Activated CD4-positive, alpha-beta T cell treated with anti-CD3 and anti-CD28 coated beads for 24 hours (primary cell): ENCODE measurements at places on chromosomes 7 and 10.

GRCh38 chr10:98384531-98385133, 30.4 kb downstream of the PYROXD2 start:
- no peak for DNase-seq

GRCh38 chr7:89813081-89813480, 341.2 kb upstream of the STEAP1 start:
- DNase-seq: no peak

DNA sequence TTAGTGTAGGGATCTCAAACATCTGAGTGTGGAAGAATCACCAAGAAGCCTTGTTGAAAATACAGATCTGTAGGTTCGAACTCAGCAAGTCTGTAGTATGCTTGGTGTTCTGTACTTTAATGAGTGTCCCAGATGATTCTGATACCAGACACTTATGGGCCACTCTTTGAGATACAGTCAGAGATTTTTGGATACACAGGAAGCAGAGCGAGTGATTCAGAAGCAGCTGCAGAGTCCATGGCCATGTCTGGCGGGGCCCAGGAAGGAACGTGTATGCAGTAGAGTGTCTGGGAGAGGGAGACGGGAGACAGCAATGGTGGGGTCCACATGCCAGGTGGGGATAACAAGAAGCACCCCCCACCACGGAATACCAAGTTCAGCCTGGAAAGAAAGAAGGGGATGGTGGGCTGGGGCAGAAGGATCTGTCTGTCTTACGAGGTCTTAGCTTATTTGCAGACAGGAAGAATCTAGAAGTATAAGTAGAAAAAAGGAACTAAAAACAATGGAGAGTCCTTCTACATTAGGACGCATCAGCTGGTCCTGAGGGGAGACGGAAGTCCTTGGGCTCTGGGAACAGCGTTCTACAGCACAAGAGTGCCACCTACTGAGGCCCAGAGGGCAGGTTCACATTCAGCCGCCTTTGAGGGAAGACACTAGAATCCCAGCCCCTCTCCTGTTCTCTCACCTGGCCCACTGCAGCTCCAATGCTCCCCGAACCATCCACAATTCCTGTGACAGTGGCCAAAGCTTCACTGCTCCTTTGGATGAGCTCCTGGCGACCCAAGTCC, 55.4 kb downstream of the SLC37A3 start:
- DNase-seq: no peak

DNA sequence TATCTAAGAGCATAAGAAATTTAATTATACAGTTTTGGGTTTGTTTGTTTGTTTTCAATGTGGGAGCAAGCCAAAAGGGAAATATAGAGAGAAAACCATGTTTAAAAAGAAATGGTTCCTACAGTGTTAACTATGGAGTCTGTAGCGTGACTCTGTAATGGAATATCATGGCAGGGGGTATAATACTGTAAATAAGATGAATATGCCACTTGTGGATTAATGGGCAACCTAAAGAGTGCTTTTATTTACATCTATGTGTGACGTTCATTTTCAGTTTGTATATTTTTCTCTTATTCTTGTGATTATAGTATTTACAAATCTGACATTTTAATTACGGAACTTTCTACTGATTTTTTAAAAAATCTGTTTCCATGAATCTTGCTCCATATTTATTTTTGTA, 95.9 kb downstream of the POLL start:
- DNase-seq: no peak

- no peak for DNase-seq
Measured at GRCh38 chr7:141891336-141891735, 24.9 kb upstream of the OR9A4 start.

DNA sequence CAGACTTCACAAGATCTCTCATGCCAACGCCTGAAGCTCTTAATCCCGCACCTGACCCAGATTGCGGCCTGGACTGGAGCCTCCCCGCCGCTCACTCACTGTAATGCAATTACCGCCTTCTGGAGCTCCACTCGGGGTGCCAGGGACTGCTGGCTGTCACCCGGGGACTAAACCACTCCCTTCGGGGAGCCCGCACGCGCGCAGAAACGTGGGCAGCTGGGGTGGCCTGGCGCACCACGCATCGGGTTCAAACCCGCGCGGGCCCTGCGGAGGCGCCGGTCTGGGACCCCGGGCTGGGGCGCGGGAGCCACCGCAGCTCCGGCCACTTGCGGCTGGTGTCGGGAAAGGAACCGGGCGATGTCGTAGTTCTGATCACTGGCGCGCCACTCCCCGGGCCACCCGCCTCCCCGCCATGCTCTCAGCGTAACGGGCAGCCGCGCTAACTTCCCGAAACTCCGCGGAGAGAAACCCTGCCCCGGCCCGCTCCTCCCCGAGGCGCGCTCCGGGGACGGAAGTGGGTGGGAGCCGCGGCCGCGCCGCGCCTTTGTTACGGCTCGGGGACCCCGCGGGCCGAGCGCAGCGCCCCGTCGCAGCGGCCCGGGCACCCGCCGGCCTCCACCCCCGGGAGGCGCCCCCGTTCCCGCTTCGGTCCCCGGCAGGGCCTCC, 100.3 kb upstream of the SVIL start:
- DNase-seq: peak; percentile 35

DNA sequence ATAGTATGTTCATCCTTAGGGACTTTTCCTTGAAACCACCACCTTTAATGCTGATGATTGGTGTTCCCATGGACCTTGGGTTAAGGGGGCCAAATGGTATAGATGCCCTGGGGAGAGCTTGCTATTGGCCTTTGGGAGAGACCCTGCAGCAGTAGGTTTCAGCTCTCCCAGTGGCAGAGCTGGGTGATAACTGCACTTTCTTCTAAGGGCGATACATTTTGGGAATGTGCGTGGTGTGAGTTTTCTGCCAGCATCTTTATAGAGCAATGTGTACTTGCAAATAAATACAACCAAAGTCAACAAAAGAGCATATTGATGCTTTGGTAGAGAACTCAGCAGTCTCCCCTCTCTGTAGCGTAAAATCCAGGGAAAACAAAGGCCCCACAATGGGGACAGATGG, 404.1 kb downstream of the PAXIP1 start:
- DNase-seq: no peak

- DNase-seq: no peak
Measured at GRCh38 chr10:1380088-1380671, 324.0 kb downstream of the WDR37 start.

- DNase-seq: no peak
Measured at GRCh38 chr10:36621346-36621745, 504.1 kb upstream of the ANKRD30A start.

DNA sequence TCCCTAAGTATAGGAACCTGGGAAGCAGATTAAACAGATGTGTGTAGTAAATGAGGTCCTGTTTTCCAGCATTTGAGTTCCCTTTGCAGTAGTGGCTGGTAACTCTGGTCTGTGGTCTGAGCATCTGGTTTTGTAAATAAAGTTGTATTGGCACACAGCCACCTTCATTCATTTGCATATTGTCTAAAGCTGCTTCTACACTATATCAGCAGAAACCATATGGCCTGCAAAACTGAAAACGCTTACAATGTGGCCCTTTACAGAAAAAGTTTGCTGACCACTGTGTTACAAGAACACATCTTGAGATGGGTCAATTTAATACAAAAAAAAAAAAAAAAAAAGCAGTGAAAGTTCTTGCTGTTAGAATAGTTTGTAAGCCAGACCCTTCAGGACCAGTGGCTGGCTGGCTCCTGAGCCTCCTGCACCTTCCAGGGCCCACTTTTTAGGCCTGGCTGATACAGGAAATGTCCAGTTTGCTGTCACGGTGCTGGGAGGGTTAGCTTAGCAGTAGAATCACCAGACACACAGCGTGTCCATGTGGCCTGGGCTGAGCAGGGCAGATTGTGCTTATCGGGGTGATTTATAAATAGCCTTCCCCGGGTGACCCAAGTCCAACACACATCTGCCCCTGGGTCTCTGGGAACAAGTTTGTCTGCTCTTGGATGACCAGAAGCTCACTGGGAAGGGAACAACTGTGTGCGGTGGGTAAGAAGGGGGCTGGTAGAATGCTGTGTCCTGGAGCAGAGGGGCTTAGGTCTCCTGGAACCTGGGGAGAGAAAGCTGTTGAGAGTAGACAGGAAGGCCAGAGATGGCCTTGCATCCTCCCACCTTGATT, 1.4 kb downstream of the C10orf71 start:
- no peak for DNase-seq

GRCh38 chr10:103510046-103510685, 16.7 kb downstream of the NEURL1 start:
- no peak for DNase-seq

GRCh38 chr10:124130198-124130900, 37.0 kb upstream of the CHST15 start:
- no peak for DNase-seq

DNA sequence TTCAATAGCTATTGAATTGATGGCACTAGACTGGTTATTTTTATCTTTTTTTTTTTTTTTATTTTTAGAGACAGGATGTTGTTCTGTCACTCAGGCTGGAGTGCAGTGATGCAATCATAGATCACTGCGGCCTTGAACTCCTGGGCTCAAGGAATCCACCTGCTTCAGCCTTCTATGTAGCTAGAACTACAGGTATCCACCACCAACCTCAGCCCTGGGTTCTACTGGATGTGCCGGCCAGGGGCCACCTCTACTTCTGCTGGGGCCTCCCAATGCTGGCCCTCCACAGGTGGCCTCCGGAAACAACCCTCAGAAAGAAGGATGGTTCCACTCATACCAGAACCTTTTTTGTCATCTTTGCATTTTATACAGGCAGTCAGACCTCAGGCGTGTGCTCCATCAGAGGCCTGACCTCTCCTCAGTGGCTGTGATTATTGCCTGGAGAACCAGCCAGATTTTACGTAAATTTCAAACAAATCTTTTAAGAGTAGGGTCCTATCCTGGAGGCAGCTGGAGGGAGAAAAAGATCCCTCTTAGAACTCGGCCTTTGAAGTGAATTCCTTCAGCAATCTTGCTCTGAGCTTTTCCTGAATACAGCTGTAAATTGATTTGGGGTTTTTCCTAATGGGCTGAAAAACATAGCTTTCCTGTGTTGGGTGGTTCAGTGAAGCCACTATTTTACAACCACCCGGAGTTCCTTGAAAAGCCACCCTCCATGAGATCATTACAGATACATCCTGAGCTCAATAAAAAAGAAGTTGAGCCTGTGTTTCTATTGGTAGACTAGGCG, 110.0 kb downstream of the SPAG6 start:
- no peak for DNase-seq

DNA sequence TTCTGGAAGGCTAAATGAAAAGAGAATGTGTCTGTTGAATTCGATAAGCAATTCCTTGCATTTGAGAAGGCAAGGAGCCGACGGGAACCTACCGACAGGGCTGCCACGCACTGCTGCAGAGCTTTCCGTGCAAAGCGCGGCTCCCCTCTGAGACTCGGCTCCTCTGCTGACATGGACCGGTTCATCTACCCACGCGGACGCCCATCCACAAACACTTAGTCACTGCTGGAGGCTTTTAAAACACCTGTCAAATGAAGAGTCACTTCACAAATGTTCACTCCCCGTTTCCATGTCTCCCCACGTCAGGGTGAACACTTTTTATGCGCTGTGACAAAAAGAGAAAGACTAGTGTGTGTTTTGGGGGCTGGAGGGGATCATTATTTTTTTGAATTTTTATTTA, 32.0 kb downstream of the AMZ1 start:
- no peak for DNase-seq

DNA sequence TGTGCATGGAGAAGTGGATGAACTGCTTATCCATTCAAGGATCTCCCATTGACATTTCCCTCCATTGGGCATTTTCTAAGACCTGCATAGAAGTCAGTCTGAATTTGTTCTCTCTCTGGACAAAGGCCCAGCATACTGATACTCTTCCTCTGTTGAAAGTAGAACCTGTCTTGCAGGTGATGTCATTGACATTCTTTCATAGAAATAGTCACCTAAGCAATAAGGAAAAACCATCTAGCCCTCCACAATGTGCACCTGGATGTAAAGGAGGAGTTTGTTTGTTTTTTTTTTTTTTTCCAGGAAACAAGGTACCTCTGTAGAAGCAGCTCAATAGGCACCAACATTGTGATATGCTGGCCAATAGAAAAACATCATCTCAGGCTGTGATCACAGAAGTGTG, 150.4 kb downstream of the DPY19L1 start:
- no peak for DNase-seq

- DNase-seq: no peak
Measured at GRCh38 chr7:65972976-65973375, 9.0 kb downstream of the GUSB start.

GRCh38 chr10:103663802-103664201, 170.3 kb downstream of the NEURL1 start:
- DNase-seq: no peak

DNA sequence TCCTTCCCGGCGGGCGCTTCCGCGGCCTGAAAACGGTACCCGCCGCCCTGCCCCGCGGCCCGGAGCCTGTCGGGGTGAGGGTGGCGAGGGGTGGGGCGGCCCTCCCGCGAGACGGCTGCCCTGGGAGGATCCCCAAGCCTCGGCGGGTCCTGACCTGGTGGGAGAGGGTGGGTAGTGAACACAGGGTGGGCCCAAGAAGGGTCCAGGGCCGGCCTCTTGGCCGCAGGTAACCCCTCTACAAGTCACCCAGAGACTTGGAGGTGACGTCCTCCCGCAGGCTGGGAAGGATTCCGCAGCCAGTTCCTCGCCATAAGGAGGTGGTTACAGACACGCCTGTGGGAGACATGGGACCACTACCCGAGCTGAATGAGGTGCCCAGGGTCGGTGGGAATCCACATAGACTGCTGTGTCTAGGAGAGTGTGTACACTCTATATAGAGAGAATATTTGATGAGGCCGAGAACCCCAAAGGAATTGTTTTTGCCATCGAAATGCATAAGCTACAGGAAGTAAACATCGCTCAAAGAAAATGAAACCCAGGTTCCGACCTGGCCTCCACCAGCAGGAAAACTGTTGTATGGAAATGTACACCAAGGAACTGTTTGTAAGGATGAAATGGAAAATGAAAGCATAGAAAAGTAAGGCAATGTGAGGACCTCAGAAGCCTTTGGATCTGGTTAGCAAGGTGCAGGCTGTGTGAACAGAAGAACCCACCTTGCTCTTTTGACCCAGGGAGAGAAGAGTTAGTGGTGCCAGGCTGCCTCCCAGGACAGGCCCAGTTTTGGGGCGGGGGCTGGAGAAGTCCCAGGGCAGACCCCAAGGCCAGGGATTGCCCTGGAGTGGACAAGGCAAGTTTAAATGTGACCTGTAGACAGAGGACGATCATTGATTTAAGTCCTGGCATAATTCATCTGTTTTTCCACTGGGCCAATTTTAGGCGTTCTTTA, 659 bp downstream of the OPTN start:
- DNase-seq: no peak

- DNase-seq: no peak
Measured at GRCh38 chr7:109351493-109351892, 781.8 kb downstream of the DNAJB9 start.

GRCh38 chr10:48567346-48567745, 37.5 kb downstream of the ARHGAP22 start:
- DNase-seq: no peak

- DNase-seq: no peak
Measured at GRCh38 chr10:121154846-121155245, 303.7 kb downstream of the WDR11 start.

GRCh38 chr10:133143200-133143533, 16.9 kb upstream of the KNDC1 start:
- no peak for DNase-seq

GRCh38 chr10:46247181-46247475, 39.7 kb upstream of the ANTXRL start:
- no peak for DNase-seq

- no peak for DNase-seq
Measured at GRCh38 chr7:132207782-132208181, 368.5 kb downstream of the PLXNA4 start.

- no peak for DNase-seq
Measured at GRCh38 chr7:151711906-151712809, 164.8 kb downstream of the PRKAG2 start.
